A549 treated with Hydrocortisone at 1 μM for 4 hours (cell line): ENCODE measurements at places on chromosomes 16 and 17. TPM values are rescaled to one million over a fixed set of nuclear protein-coding genes. Genes with fewer than 3 reads are reported as not detected.

The HAS3 gene
- 37.5 to 57.7 TPM (median 51.2 TPM) in 5 replicates for total RNA-seq

The MT1G gene
- total RNA-seq: not detected in 5 replicates

The HSD17B2 gene
- not detected in 5 replicates for total RNA-seq

The KRTAP2-3 gene
- total RNA-seq: 0.20 to 0.22 TPM in 2 of 5 replicates, not detected in the others

The B4GALNT2 gene
- 0.22 to 0.36 TPM (median 0.23 TPM) in 5 replicates for total RNA-seq

The ULK2 gene
- 11.9 to 18.6 TPM (median 16.2 TPM) in 5 replicates for total RNA-seq

The SLC12A3 gene
- total RNA-seq: 0.10 TPM in 1 of 5 replicates, not detected in the others

The TBC1D3H gene
- not detected in 5 replicates for total RNA-seq

The RNF135 gene
- total RNA-seq: 22.8 to 25.5 TPM (median 25.2 TPM) in 5 replicates

The TBKBP1 gene
- 4.0 to 6.0 TPM (median 4.8 TPM) in 5 replicates for total RNA-seq

The TLCD3B gene
- 0.18 to 0.43 TPM (median 0.32 TPM) in 5 replicates for total RNA-seq

The TAT gene
- total RNA-seq: 0.03 to 0.06 TPM (median 0.05 TPM) in 4 of 5 replicates, not detected in the other

The CCL7 gene
- total RNA-seq: 0.14 to 0.24 TPM (median 0.21 TPM) in 3 of 5 replicates, not detected in the others

The ABCA6 gene
- total RNA-seq: 0.03 to 0.16 TPM in 2 of 5 replicates, not detected in the others

The FMNL1 gene
- 33.0 to 34.4 TPM (median 33.5 TPM) in 5 replicates for total RNA-seq

The MFAP4 gene
- 0.10 to 0.14 TPM (median 0.10 TPM) in 3 of 5 replicates, not detected in the others for total RNA-seq

The NKD1 gene
- 0.14 to 0.70 TPM (median 0.38 TPM) in 5 replicates for total RNA-seq

The WSB1 gene
- total RNA-seq: 62.8 to 75.9 TPM (median 75.3 TPM) in 5 replicates

The TSPAN10 gene
- 4.4 to 5.6 TPM (median 4.8 TPM) in 5 replicates for total RNA-seq
